ENCODE measurements at places on chromosomes 12 and 14.
A peak's percentile ranks its signal among the peaks of the same experiment; 100 is the strongest.

DNA sequence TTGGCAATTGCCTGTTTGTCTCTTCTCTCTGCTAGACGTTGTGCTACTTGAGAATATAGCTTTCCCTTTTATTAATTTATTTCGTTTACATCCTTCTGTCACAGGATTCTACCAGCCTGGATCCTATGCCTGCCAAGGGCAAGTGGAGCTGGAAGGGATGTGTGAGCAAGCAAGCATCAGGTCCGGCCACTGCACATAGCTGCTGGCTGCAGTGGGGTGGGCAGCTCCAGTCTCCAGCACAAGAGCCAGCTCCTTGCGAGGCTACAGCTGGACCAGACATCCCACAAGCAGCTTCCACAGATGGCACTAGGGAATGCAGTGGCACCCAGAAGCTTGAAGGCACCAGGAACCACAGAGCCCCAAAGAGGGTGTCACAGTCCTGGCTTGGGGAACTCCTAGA, 225.0 kb downstream of the KCNC2 start:
- DNase-seq = no peak

GRCh38 chr12:54381136-54381535, 3.4 kb downstream of the ZNF385A start:
- DNase-seq = no peak

- DNase-seq = no peak
Measured at GRCh38 chr14:46861753-46862152, 210.2 kb upstream of the RPL10L start.

GRCh38 chr14:93044556-93044955, 71.2 kb downstream of the ITPK1 start:
- DNase-seq = no peak

- DNase-seq = no peak
Measured at GRCh38 chr12:107645630-107646333, 39.8 kb upstream of the PWP1 start.

DNA sequence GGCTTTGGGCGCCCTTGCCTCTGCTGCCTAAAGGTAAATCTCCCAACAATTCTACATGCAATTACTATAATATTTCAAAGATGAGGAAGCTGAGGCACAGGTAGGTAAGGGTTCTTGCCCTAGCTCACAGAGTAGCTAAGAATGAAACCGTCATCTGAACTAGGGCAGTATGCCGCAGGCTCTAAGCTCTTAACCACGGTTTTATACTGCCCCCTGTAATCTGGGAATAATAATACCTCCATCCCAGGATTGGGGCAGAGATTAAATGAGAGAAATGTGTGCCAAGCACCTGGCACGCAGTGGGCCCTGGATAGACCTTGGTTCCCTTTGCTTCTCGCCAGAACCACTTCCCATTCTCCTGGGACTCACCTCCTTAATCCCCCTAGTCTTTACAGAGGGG, 1.5 kb upstream of the HRK start:
- no peak for DNase-seq

- no peak for DNase-seq
Measured at GRCh38 chr14:103836976-103837725, 10.2 kb downstream of the PPP1R13B start.

DNA sequence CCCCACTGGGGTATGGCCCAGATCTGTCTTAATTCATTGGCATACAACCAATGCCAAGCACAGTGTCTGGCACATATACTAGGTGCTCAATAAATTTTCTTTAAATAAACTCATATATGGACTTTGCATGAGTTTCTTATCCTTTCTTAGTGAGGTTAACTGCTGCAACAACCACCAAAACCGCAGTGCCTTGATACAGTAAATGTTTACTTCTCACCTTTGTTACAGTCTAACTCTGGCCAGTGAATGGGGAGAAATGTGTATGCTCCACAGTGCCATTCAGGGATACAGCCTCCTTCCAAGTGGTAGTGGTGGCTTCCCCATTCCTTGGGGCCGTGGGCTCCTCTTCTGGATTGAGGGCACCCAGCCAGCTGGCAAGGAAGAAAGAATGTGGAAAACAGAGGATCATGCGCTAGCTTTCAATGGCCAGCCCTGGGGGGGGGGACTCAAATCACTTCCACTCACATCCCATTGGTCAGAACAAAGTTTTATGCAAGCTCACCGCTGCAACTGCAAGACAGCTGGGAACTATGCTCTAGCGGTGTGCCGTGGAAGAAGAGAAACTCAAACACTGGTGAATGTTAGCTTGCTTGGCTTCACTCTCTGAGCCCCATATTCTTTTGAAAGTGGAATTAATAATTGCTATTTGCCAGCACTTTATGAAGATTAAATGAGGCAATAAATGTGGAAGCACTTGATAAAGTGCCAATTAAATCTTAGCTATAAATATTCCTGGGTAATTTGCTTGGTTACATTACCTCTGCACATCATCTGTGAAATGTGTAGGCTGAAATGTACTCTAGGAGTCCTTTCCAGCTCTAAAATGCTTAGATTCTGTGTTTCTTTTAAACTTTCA, 51.0 kb upstream of the SOCS2 start:
- no peak for DNase-seq

GRCh38 chr14:71668186-71668912, 263.9 kb upstream of the RGS6 start:
- no peak for DNase-seq

DNA sequence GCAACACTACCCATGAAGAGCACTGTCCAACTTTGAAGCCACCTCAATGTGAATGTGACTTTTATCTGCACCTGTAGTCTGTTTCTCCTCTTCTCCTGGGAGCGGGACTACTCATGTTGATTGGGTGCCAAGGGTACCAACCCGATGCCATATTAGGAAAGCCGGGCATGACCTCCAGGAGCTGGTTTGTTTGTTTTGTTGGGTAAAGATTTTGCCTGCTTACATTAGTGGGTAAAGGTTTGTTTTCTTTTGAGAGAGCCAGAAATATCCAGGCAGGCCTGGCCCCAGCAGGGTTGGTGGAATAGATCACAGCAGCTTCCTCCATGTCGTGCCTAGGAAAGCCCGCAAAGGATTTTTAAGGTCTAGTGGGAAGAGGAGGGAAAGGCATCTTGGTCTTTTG, 19.7 kb upstream of the ITPK1 start:
- no peak for DNase-seq

DNA sequence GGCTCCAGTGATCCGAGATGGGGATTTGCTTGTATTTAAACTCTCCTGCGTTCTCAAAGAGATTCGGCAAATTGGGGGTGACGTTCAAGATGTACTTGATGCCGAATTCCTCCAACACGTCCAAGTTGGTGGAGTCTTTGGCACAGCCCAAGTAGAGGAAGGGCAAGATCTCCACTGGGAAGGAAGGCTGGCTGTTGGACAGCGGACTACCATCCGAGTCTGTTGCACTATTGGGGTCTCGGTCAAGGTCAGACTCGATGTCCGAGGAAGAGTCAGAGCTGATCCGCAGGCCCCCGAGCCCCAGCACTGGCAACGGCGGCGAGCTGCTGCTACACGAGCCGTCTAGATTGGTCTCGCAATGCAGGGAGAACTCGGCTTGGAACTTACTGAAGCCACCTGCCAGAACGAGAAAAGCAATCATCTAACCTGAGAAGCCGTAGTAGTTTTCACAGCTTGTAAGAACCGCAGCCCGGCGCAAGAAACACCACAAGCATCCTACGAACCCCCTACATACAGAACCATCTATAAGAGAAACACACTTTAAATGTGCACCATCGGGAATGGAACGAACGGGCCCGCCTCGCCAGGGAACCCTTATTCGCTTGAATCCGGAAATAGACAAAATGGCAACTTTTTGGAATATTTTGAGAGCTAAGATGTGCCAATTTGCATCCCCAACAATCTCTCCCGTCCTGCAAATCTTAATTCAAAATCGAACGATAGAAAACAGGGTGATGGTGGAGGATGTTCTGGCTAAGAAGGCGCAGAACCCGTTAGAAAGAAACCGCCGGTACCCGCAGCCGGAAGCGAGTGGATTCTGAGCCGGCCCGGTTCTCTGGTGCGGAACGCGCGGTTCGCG, 1.4 kb downstream of the DUSP6 start:
- no peak for DNase-seq

- DNase-seq = peak; percentile 86
Measured at GRCh38 chr12:6904280-6905276, at the start of gene LRRC23. LRRC23 (plus strand) TSS chr12:6904822; CDS start chr12:6905634, 812 bp downstream.

DNA sequence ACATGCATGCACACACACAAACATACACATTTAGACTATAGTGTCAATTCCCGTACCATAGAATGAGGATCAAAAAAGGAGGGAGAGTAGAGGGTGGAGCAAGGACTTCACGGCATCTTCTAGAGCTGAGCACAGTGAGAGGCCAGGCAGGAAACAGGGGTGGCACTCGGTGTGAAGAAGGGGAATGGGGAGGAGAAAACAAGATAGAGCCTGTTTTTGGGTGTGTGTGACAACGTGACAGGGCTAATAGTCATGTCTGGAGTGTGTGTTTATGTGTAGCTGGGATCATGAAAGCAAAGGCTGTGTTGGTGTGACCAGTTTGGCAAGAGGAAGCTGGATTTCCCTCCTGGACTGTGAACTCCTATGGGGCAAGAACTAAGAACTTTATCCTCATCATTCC, 9.9 kb upstream of the ACVR1B start:
- DNase-seq = no peak

GRCh38 chr14:55125403-55125802, 3.6 kb upstream of the LGALS3 start:
- DNase-seq = no peak

DNA sequence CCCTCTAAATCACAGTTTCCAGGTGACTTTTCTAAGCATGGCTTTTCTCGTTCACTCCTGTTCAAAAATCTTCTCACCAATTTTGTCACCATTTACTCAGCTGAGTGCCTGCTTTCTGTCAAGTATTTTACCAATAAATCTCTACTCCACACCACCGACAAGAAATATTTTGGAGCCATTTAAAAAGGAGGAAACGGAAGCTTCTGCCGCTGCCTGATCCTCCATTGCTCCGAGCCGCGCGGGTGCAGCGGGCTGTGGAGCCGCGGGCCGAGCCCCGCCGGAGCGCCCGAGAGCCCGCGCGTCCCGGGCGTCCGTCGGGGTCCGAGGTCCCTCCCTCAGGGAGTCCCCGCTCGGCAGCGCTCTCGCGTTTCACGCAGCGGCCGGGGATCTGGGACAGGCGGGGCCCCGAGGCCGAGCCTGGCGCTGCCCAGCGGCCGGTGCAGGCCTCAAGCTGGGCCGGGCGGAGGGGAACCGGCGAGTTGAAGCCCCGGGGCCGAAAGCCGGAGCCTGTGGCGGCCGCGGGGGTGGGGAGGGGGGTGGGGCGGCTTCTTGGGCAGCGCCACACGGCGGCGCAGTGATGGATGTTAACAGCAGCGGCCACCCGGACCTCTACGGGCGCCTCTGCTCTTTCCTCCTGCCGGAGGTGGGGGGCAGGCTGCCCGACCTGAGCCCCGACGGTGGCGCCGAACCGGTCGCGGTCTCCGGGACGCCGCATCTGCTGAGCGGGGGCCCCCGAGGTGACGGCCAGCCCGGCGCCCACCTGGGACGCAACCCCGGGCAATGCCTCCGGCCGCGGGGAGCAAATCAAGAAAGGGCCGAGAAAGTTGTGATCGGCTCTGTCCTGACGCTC, 1.1 kb upstream of the HEBP1 start:
- no peak for DNase-seq

- DNase-seq = no peak
Measured at GRCh38 chr12:54001283-54002187, 1.6 kb downstream of the HOXC9 start.

GRCh38 chr12:68350753-68351152, 18.6 kb upstream of the MDM1 start:
- no peak for DNase-seq

DNA sequence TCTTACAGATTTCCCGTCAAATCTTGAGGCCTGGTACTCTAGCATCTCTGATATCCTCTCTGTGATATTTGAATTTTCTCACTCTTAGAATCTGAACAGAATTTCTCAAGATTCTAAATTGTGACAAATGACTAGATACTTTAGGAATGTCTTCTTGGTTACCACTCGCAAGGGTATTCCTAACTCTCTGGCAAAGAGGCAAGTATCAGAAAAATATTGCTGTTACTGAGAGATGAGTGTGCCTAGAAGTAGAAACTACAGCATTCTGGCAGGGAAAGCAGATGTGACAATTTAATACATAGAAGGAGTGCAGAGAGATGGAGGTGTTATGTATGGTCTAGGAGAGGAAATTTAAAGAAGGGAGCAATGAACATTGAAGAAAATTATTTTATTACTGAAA, 467.8 kb downstream of the LRIG3 start:
- no peak for DNase-seq

GRCh38 chr14:58663494-58664111, 25.8 kb downstream of the DACT1 start:
- DNase-seq = no peak

DNA sequence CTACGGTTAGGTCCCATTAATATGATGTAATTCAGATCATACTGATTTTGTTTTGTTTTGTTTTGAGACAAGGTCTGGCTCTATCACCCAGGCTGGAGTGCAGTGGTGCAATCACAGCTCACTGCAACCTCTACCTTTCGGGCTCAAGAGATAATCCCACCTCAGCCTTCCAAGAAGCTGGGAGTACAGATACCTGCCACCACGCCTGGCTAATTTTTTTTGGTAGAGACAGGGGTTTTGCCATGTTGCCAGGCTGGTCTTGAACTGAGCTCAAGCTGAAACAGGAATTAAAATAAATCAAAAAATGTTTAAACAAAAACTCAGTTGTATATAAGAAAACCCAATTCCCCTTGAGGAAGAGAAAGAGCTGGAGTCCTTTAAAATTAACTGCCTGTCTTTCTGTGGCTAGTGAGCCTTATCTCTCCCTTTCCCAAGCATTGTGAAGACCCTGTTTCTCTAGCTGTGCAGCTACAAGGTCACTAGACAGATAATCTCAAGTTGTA, 17.7 kb upstream of the ANAPC7 start:
- no peak for DNase-seq

DNA sequence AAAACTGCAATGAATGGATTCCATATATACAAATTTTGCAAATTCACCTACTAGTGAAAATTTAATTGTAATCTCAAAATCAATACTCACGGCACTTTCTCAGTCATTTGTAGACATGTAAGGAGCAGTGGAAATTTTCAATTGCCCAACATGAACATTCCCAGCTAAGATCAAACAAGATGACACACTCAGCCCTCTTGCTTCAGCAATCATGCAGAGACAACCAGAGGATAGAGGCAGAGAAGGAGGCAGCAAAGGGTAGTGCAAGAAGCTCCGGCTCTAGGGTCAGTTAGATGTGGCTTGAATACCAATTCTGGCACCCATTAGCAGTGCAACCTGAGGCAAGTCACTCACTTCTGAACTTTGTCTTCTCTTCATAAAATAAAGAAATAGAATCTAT, 91.5 kb upstream of the SLC35F4 start:
- no peak for DNase-seq

GRCh38 chr14:100488057-100488456, 99.2 kb downstream of the BEGAIN start:
- DNase-seq = no peak

- DNase-seq = no peak
Measured at GRCh38 chr14:94574336-94574735, 6.9 kb upstream of the SERPINA5 start.

All from KG1 (cell line).